Hematopoietic multipotent progenitor cell treated with erythropoietin and hydrocortisone succinate and interleukin-3 and kit ligand, for 6 days (in vitro differentiated cells): ENCODE measurements at places on chromosomes 7 and 10.

DNA sequence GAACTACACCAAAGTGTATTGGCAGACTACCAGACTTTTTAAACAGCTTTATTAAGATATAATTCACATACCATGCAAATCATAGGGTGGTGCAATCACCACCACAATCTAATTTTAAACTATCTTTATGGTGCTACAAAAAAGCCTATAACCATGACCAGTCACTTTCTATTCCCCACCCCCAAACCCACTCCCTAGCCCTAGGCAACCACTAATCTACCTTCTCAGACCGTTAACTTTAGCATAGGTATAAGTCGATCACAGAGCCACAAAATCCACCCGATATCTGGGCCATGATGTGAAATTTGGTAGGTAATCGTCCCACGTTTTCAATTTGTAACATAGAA, 536 bp upstream of the POM121 start:
- DNase-seq, result no peak

DNA sequence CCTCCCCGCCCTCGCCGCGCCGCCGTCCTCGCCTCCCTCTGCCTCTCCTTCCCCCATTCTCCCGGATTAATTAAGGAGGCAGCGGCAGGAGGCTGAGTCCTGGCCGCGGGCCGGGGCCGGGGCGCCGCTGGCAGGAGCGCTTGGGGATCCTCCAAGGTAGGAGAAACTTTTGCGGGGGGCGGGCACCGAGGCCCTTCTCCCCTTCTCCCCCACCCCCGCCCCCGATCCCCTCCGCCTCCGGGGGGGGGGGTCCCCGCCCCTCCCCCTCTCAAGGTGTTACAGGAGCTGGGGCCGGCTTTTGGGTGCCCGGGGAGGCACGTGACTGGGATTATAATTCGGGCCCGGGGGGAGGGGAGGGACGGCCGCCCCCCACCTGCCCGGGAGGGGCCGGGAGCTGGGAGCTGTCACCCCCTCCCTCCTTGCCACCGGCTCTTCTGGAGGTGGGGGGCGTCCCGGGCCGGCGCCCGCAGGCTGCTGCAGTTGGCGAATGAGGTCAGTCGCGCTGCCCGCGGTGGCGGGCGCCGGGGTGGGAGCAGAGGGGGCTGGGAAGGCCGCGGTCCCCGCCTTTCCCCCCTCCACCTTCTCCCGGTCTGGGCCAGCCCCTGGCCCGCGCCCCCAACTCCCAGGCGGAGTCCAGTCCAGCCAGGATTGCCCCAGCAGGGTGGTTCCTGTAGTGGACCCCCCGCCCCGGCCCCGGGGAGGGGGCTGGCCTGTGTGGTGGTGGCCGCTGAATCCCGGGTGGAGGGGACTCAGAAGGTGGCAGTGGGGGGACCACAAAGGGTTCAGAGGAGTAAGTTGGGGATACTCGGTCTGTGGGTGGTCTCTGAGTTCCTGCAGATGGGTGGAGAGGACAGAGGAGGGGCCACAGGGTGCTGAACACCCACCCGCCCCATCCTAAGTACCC, 567 bp downstream of the GTF2IRD1 start:
- DNase-seq, result no peak

DNA sequence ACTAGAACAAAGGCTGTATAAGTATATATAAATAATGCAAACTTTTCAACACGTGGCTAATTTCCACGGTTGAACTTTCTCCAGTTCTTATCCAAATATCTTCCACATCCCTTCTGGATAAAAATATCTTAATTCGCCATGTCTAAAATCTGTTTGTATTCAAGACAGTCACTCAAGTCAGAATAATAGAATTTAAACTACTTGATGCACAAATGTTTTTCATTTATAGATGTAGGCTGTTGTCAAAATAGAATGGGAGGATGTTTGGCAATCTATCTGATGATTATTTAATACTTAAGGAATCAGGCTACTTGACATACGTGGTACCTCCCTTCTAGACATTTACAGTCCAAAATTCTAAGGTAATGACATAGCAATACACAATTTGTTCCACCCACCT, 204.3 kb downstream of the TWIST1 start:
- DNase-seq, result no peak

- no peak for DNase-seq
These were observed 830.8 kb upstream of the AUTS2 start for GRCh38 chr7:68767462-68767861.
